Esophagus squamous epithelium (tissue), 5 donors: ENCODE measurements at places on chromosomes 7 and 10.

GRCh38 chr7:151930695-151931094 is 25.6 kb upstream of the GALNTL5 start:
- no peak for DNase-seq

GRCh38 chr7:117610396-117610795 is 130.6 kb downstream of the CFTR start:
- DNase-seq: no peak

DNA sequence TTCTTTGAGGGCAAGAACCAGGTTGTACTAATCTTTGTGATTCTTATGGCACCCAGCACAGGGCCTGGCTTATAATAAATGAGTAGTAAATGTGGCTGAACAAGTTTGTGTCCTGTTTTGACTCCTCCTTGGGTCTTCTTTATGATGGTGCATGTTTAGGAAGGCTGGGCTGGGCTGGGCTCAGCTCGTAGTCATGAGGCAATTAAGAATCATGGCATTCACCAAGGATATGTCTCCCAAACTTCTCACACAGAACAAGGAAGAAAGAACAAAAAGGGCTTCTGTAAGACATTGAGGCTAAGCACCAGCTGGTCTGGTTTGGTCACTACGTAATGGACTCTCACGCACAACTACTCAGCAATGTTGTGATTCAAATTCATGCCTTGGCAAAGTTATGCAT is 30.5 kb upstream of the YAE1 start:
- no peak for DNase-seq

- no peak for DNase-seq
These were observed 44.8 kb upstream of the ORC5 start for GRCh38 chr7:104252409-104253134.

- DNase-seq: no peak
These were observed 513.3 kb downstream of the MDFIC start for GRCh38 chr7:115435178-115435577.

DNA sequence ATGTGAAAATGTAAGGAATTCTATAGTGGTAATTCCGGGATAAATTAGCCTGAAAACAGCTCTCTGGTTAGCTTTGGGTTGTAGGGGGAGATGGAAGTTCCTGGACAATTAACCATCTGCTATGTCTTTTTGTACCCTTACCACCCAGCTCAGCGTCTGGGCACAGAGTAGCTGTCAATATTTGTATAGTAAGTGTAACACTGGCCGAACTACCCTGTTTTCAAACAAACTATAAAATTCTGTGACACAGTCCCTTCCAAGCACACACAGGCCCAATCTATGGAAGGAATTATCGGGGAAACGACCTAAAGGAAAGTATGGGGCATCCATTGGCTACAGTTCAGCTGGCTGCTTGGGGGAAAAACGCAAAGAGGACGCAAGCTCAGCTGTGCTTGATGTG is 869 bp upstream of the LHFPL3 start:
- no peak for DNase-seq

- DNase-seq: no peak
These were observed 95.5 kb upstream of the MGMT start for GRCh38 chr10:129371541-129371940.

GRCh38 chr7:152145853-152146466 is 120.5 kb downstream of the GALNT11 start:
- DNase-seq: no peak

DNA sequence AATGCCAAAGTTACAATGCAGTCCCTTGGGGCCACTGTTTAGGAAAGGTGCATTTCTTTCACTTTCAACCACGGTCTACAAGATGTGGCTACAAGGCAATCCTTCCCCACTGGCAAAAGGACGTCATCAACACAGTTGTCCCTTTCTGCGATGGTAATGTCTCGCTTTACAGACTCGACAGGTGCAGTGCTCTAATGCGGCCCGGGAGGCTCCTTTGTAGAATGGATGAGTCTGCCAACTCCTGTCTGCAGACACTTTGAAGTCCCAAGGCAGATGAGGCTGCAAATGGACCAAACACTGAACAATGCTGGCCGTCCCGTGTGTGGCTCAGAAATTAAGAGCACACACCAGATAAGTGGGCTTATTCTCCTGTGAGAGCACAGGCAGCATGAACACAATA is 133.7 kb downstream of the PIP4K2A start:
- DNase-seq: no peak

- DNase-seq: no peak
These were observed 69.7 kb downstream of the VCL start for GRCh38 chr10:74067373-74068352.

- DNase-seq: no peak
These were observed 254.8 kb downstream of the HGF start for GRCh38 chr7:81515009-81515408.

DNA sequence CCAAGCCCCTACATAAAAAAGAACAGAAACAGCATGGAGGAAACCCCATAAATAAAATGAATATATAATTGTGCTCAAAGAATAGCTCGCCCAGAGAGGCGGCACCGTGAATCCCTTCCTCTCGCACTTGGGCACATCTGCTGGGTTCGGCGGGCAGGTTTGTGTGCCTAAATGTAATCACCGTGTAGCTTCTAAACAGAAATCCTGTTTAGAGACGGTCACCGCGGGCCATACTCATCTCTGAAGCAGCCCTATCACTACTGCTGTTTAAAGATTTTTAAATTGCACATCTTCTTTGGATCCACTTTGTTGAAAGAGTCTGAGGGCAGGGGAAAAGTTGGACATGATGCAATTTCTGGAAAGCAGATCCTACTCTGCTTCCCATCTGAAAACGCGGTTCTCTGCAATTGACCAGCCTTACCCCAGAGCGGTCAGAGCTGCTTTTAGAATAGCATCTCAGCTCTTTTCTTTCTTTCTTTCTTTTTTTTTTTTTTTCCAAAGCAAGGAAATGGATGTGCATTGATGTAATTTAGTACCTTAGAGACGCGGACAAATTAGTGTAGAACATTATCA is 6.4 kb downstream of the DRGX start:
- no peak for DNase-seq

GRCh38 chr10:75137533-75138438 is 26.3 kb downstream of the SAMD8 start:
- DNase-seq: no peak

GRCh38 chr7:33062023-33062781 is at the start of gene NT5C3A:
NT5C3A (minus strand) TSS chr7:33062776; CDS start chr7:33062705, 71 bp downstream.
- no peak for DNase-seq

GRCh38 chr7:103031781-103032180 is 42.8 kb downstream of the FBXL13 start:
- no peak for DNase-seq

GRCh38 chr7:41702635-41703371 is at the start of gene INHBA:
INHBA (minus strand) TSS chr7:41703090; CDS start chr7:41700374, 2,716 bp downstream.
- DNase-seq: no peak

DNA sequence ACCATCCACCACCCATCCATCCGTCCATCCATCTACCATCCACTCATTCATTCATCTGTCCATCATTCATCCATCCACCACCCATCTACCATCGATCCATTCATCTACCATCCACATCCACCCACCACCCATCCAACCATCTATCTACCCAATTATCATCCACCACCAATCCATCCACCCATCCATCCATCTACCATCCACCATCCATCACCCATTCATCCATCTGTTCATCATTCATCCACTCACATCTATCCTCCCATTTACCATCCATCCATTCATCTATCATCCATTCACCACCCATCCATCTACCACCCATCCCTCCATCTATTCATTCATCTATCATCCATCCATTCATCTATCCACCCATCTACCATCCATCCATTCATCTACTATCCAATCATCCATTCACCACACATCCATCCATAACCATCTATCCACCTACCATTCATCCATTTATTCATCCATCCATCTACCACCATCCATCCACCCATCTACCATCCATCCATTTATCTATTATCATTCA is 188.8 kb downstream of the JCAD start:
- DNase-seq: no peak

GRCh38 chr7:122383934-122384333 is 79.4 kb upstream of the FEZF1 start:
- no peak for DNase-seq

DNA sequence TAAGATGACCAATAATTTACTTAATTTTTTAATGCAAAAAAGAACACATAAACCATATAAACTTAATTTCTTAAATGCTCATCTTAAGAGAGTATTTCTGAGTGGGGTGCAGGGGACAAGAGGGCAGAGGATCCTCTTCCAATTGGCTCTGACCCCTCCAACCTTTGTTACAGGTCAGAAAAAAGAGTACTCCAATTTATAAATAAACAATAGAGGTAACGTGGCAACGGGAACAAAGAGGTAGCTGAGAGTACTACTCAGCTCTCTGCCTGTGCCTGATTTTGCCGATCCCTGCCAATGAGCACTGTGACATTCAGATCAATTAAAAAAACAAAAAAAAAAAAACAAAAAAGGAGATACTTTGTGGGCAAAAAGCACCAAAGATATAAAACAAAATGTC is 307.9 kb downstream of the PARD3 start:
- DNase-seq: no peak

- no peak for DNase-seq
These were observed 368.6 kb downstream of the INHBA start for GRCh38 chr7:41334071-41334862.

DNA sequence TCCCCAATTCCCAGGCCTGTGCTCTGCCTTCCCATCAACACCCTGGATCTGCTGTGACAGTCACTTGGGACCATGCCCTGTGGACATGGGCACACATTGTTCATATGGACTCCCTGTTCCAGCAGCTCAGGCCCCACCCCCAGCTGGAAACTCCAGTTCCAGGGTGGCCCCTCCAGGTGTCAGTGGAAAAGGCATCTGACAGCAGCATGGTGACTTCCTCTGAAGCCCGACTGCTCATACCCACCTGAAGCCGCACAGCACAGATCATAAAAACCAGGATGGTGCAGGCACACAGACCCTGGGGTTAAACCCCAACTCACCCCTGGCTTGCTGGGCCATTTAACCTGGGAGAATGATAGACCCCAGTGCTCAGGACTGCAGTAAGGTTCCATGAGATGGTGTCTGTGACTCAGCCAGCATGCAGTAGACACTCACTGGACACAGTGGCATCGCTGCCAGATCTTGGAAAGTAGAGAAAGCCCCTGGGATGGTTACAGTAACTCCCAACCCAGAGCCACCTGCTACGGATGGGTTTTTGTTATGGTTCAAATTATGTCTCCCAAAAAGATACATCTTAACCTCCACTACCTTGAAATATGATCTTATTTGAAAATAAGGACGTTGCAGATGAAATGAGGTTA is 72.6 kb upstream of the NANOS1 start:
- DNase-seq: no peak

GRCh38 chr7:116863936-116864500 is 1.6 kb downstream of the CAPZA2 start:
- no peak for DNase-seq

DNA sequence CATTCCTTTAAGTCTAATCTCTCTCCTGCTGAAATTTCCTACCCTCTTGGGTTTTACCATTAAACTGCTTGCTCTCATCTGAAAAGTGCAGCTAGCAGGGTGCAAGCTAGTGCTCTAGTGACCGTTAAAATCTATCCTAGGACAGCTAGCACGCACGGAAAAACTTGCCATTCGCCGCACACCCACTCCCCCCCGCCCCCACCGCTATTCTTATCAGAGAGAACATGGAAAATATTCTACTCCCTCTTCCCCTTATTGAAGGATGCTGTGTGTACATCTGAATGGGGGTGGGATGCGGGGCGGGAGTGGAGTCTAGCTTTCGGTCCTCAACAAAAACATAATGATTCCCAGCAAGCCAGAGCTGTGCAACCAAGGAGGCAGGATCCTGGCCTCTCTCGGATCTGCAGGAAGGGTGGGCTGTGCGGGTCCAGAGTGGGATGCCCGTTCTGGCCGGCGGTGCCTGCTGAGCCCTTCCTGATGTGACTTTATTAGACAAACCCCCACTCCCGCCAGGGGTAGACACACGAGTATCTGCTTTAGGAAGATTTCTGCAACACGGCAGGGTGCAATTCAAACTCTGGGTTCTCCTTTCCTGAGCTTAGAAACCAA is 1.1 kb upstream of the ADRA2A start:
- DNase-seq: no peak
